ENCODE measurements at places on chromosomes 2 and 18.

DNA sequence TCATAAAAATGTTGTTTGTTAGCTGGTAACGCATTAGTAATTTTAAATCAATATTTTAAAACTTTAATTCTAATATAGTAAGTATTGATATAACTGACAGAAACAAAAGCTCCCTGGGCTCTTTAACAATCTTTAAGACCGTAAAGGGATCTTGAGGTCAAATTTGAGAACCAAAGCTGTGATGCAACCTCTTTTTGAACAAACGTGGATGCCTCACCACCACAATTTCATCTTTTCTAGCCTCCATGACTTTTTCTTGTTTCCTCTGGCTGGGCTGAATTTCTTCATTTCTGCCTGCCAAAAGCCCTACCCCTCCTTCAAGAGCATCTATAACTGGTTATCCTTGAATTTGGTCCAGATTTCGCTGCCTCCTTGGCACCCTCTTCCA is 563 bp upstream of the POLE4 start:
- no peak for DNase-seq

GRCh38 chr2:17536416-17536815 is 4.1 kb upstream of the VSNL1 start:
- no peak for DNase-seq

DNA sequence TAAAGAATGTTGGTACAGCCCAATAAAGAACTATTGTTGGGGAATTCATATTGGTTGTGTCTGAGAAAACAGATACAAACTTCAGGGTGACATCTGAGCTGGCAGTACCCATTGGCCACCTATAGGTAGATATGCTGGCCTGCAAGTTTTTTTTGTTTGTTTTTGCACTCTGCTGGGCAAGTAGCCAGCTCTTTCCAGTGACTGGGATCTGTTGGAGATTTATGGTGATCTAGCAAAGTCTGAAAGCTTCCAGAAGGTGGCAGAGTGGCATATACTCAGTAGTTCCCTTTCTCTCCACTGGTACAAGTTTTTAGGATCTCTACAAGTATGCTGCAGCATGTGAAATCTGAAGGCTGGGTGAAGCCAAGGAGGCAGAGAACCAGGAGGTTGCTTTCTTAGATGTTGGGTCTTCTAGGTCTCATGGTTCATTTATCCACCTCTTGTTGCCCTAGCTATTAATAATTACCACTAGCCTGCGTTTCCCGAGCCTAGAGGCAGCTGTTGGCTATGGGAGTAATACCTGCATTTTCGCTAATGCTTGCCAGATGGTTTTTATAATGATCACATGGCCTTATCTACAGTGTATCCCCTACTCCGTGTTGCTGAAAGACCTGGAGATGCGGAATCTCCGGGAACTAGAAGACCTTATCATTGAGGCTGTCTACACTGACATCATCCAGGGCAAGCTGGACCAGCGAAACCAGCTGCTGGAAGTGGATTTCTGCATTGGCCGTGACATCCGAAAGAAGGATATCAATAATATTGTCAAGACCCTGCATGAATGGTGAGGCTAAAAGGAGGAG is 9.5 kb downstream of the COPS7B start:
- no peak for DNase-seq

DNA sequence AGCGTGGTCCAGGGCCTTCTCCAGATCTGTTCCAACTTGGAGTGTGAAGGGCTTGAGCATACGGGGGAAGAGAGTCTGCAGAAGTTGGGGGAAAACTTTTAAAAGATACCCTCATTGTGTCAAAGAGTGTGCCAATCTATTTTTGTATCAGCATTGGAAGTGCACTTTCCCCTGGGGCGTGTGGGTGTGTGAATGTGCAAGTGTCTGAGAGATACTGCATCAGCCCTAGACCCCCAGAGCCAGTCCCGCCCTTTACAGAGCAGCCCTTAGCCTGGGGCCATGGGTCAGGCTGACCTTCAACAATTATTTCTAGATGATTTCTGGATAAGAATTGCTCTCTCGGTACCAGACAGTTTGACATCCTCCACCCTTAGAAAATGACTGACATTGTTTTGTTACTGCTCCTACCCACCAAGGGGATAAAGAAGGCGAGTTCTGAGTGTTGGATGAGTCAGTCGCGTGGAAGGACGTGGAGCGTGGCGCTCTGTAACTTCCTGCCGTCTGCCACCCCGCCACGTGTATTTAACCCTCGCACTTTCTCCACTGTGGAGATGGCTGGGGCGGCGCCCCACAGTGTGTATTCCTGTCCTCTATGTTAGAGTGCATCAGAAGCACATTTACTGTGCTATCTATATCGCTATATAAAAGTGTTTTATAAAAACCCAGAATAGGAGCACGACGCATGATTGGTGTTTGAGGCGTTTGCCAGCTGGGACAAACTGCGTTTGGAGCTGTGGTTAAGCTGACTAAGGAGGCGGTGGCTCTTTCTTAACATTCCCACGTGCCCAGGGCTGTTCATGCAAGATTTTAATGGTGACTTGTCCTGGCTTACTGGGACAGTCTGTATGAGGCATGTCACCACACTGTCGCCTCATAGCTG is 122.6 kb downstream of the CABLES1 start:
- DNase-seq = no peak

- DNase-seq = no peak
These were observed 175.9 kb upstream of the ITGA4 start for GRCh38 chr2:181281206-181281832.

DNA sequence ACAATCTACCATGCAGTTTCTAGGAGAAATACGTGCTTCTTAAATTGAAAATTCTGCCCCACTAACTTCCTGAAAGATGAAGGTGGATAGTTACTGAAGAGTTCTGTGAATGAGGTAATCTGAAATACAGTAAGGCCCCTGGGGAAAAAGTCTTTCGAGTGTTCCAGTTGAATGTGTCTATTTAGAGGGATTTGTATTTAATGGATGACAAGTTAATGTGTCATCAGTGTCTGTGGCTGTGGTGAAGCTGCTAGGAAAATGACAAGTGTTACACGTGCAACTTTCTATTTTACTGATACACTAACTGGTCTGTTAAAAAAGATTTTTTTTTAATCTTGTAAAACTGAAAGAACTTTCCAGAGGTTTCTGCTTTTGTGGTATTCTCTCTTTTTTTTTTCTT is 384.6 kb downstream of the STK39 start:
- no peak for DNase-seq

GRCh38 chr2:31142110-31142509 is 3.9 kb upstream of the GALNT14 start:
- no peak for DNase-seq

Measured in GM12892 (cell line).